ENCODE measurements at places on chromosomes 5 and 9.

- no peak for DNase-seq
Observed at GRCh38 chr5:73267766-73268435, 94.9 kb downstream of the TMEM174 start.

DNA sequence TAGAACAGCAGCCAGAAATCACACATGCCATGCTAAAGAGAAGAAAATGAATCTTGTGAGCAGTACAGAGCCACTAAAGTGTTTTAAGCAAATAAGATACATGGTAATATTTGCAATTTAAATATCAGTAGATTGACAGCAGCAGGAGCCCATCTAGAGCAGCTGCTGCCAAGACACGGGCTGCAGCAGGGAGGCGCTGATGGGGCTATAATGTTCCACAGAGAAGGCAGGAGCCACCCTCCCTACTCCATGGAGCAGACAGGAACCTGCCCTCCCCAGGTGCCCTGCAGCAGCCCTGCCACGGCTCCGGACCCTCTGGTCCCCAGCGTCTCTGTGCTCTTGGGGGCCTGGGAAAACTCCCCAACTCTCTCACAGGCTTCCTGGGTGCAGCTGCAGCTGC lies 224.1 kb upstream of the ISL1 start:
- DNase-seq: no peak

- no peak for DNase-seq
Observed at GRCh38 chr9:127781806-127782205, 3.3 kb upstream of the SH2D3C start.

GRCh38 chr5:141973871-141974595 lies 5.1 kb downstream of the RNF14 start:
- DNase-seq: no peak

- no peak for DNase-seq
Observed at GRCh38 chr5:173807181-173807655, 80.9 kb upstream of the CPEB4 start.

GRCh38 chr9:25442526-25442925 lies 235.7 kb downstream of the TUSC1 start:
- no peak for DNase-seq

- no peak for DNase-seq
Observed at GRCh38 chr5:150180241-150181026, 9.4 kb upstream of the SLC6A7 start.

DNA sequence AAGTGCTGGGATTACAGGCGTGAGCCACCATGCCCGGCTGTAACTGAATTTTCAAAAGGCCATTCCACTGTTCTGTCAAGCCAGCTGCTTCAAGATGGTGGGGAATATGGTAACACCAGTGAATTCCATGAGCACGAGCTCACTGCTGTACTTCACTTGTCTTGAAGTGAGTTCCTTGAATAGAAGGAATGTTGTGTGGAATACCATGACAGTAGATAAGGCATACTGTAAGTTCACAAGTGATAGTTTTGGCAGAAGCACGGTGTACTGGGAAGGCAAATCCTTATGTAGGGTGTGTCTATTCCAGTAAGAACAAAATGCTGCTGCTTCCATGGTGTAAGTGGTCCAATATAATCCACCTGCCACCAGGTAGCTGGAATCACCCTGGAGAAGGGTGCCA lies 6.6 kb upstream of the PRXL2C start:
- no peak for DNase-seq

- no peak for DNase-seq
Observed at GRCh38 chr5:150502106-150502505, 5.8 kb upstream of the NDST1 start.

DNA sequence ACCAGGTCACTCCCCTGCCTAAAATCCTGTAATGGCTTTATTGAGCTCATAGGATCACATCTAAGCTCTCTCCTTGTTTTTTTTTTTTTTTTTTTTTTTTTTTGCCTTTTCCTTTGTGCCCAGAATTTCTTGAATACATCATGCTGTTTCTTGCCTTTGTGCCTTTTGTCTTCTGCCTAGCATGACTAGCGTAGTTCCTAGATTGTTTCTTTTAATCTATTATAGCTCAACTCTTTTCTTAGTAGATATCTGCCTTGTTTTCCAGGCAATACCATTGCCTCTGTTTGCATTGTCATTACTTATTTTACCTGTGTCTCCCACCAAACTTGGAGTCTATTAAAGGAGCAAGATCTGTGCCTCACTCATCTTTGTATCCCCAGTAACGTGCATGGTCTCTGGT lies 106.1 kb upstream of the C9orf72 start:
- no peak for DNase-seq

DNA sequence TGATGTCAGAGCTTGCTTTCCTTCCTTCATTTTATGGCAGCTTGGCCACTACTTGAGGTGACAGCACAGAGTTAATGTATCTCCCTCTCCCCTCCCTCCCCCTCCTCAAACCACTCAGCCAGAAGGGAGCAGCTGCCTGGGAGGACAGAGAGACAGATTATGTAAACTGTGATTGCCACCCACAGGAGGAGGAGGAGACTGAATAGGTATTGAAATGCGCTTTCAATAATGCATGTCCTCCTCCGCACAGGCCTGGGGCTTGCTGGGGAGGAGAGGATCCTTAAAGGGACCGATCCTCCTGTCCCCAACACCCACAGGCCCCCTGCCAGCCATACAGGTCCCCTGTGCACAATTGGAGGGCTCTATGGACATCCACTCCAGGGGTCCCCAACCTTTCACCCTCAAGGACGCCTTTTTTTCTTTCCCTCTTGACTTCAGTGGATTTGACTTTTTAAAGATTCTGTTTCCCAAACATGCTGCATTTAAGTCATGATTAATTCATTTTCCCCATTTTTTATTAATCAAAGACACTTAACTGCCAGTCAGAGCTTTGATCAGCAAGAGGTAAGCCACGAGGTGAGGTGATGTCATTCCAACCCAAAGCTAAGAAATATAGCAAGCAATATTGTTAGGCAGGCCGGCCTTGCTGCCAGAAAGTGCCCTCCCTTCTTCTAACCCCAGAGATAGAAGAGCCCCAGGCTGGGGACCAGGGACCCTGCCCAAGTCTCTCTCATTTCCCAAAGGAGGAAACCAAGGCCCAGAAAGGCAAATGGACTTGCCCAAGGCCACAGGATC lies 47.5 kb upstream of the CPLX2 start:
- no peak for DNase-seq

DNA sequence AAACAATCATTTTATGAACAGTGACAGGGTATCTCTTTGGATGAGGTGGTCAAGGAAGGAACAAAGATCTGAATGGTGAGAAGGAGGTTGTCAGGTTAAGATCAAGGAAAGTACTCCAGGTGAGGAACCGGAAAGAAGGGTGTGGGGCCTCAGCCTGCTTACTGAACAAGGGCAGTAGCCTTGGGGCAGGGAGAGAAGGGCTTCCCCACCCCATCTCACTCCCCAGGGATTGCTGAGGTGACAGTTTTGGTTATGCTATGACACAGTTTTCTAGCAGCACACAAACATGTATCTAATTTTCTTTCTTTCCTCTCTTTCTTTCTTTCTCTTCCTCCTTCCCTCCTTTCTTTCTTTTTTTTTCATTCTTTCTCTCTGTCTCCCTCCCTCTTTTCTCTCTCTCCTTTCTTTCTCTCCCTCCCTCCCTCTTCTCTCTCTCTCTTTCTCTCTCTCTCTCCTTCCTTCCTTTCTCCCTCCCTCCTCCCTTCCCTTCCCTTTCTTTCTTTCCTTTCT lies 4.1 kb upstream of the HDHD3 start:
- no peak for DNase-seq

GRCh38 chr9:105662184-105663104 lies at the start of gene TAL2:
Gene TAL2 (plus strand): TSS chr9:105662457. CDS start chr9:105662497, 40 bp downstream.
- no peak for DNase-seq

GRCh38 chr9:96140296-96141127 lies 161.5 kb downstream of the HSD17B3 start:
- DNase-seq: no peak

Measured in stimulated activated CD8-positive, alpha-beta memory T cell treated with anti-CD3 and anti-CD28 coated beads, Interleukin-2, amount 100 ng/mL, for 48 hours (primary cell).